ENCODE measurements at places on chromosomes 2 and 18.
A peak's percentile ranks its signal among the peaks of the same experiment; 100 is the strongest.

DNA sequence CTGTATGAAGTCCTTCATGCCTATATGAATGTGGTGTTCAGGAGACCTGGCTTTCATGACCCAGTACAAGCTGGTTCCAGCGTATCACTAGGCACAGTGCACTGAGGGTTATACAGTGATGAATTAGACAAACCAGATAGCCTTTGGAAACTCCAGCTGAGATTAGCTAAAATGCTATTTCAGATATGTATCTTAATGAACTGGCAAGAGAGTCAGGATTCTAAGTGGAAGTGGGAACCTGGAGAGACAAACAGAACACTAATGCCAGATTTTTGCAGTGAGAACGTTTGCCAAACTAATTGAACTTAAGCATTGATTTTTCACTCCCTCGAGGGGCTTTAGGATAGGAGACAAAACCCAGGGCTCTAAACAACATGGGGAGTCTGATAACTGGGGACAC, 66.1 kb upstream of the EMILIN2 start:
- no peak for DNase-seq

GRCh38 chr18:25329783-25330182, 22.2 kb downstream of the ZNF521 start:
- no peak for DNase-seq

DNA sequence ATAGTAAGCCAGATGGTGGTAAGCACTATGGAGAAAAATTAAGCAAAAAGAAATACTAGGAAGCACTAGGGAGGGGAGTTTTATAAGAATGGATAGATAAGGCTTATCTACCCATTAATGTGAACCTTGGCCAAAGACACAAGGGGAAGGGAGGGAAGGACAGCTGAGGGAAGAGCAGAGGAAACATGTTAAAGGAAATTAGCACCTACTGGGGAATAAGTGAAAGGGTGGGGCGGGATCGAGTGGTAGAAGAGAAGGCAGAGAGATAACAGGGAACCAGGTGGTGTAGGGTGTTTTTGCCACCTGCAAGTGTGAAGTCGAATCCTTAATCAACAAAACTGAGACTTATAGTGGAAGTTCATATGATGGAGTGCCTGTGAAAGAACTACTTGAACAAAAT, 1.7 kb downstream of the UNC80 start:
- no peak for DNase-seq

- no peak for DNase-seq
Observed at GRCh38 chr18:9066817-9067306, 35.6 kb upstream of the NDUFV2 start.

DNA sequence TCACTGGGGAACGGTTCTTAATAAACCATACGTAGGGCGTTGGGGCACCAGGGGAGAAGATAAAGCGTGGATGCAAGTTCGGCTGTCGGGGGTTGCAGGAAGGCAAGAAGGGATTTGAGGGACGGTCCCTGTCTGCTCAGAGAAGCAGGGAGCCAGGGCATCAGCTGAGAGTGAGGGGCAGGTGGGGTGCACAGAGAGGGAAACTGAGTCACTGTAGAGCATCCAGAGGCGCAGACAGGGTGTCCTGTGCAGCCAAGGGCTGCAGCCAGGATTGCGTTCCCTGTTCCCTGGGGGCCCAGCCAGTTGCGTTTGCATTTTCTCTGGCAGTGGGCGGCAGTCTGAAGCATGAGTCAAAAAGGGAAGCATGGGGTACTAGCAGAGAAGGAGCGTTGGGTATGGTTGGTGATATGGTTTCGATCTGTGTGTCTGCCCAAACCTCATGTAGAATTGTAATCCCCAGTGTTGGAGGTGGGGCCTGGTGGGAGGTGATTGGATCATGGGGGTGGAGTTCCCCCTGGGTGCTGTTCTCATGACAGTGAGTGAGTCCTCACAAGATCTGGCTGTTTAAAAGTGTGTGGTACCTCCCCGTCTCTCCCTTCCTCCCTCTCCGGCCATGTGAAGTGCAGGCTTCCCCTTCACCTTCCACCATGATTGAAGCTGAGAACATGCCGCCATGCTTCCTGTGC, 202.9 kb downstream of the NDUFA10 start:
- DNase-seq, result no peak

DNA sequence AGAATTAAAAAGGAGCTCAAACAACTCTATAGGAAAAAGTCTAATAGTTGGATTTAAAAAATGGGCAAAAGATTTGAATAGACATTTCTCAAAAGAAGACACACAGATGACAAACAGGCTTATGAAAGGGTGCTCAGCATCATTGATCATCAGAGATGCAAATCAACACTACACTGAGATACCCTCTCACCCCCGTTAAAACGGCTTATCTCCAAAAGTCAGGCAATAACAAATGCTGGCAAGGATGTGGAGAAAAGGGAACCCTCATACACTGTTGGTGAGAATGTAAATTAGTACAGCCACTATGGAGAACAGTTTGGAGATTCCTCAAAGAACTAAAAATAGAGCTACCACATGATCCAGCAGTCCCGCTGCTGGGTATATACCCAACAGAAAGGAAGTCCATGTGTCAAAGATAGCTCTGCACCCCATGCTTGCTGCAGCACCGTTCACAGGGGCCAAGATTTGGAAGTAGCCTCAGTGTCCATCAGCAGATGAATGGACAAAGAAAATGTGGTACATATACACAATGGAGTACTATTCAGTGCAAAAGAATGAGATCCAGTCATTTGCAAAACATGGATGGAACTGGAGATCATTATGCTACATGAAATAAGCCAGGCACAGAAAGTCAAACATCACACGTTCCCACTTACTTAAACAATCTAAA, 46.7 kb upstream of the B3GNT7 start:
- peak; percentile 78 for DNase-seq

DNA sequence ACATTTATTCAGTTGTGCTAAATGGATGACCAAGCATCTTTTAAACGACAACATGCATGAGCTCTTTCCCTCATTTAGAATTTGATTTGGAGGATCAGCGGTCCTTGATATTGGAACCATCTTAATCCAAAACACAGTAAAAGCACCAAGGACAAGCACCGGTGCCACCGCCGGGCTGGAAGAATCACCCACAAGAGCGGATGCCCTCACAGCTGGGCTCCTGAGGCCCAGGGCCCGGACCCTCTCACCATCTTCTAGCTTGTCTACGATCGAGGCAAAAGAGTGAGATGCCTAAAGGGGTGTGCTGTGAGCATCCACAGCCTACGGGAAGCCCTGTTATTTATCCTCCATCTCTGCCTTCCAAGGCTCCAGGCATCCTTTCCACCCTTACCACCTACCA, 129.5 kb downstream of the ZNF516 start:
- no peak for DNase-seq

DNA sequence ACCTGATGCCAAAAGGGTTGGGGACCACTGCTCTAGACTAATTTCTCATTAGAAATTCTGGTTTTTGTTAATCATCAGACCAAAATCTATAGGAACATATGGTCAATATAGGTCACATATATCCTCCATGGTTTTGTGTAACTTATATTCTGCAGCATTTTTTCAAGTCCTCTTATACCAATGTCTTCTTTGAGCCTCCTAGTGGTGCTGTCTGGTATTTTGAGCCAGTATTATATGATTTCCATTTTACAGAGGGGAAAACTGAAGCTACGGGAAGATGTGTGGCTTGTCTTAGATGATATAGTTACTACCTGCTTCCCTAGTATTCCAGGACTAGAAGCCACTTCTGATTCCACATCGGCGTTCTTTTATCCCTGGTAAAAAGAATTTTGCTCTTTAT, 13.8 kb downstream of the MAPK4 start:
- DNase-seq, result no peak

DNA sequence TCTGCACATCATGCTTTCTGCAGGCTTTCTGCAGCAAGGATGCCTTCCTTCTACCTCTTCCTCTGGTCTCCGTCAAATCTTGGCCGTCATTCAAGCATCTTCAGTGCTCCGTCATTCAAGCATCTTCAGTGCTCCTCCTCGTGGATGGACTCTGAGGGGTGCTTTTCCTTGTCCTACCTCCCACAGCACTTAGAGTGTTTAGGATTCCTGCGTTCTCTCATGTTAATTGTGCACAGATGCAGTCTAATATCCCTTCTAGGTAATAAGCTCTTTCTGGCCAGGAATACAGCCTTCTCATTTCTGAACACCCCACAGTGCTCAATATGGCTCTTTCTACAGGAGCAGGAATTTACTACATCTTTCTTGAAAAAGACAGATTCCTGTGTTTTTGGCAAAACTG, 59.8 kb downstream of the ZNF236 start:
- DNase-seq, result no peak

DNA sequence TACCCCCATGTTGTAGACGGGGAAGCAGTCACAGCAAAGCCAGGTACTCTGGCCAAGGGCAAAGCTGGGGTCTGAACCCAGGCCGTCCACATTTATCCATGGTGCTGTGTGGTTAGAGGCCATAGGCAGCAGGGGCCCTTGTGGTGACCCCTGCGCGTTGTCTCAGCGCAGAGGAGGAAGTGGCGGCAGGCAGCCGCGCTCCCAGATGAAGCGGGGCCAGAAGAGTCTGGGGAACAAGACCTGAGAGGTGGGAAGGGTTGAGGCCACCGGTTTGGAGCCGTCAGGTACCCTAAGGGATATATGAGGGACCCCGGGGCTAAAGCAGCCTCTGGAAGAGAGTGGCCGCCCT, 770 bp downstream of the ZNF396 start:
- DNase-seq, result no peak

- no peak for DNase-seq
Observed at GRCh38 chr2:124609667-124610066, 584.6 kb downstream of the CNTNAP5 start.

GRCh38 chr18:66196805-66197204, 407.1 kb downstream of the CDH19 start:
- no peak for DNase-seq

DNA sequence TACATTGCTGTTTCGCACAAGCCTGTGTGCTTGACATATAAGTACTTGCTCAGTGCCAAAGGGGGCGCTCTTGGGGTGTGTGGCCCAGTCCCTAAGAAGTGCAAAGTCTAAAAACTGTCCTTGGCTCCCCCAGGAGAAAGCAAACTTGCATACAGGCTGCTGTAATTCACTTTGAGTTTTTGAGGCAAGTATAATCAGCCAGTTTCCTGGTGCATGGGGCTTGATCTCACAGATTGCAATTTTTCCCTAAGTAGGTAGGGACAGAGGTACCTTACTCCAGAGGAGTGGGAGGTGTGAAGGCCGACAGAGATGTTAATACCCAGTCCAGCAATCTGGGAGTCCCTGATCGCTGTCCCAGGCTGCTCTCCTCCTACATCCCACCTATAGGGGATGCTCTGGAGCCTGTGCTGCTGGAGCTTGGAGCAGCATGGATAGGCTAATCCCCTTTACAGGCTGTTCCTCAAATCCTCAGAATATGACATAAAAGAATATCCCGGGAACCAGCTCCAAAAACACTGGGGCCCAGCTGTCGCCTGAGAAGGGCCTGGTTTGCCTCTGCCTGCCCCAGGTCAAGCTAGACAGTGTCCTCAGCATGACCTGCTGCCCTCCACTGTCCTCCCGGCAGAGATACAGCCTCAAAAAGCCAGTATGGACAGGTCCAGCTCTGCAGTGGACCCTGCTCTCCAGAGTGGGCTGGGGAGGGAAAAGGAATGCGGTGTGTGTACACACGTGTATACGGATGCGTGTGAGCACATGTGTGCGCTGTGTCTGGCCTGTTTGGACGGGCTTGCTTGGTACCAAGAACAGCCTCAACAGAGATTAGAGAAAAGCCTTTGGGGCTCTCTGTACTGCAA, 136.5 kb upstream of the HAAO start:
- no peak for DNase-seq

- no peak for DNase-seq
Observed at GRCh38 chr2:73896362-73897239, 3.8 kb downstream of the ACTG2 start.

DNA sequence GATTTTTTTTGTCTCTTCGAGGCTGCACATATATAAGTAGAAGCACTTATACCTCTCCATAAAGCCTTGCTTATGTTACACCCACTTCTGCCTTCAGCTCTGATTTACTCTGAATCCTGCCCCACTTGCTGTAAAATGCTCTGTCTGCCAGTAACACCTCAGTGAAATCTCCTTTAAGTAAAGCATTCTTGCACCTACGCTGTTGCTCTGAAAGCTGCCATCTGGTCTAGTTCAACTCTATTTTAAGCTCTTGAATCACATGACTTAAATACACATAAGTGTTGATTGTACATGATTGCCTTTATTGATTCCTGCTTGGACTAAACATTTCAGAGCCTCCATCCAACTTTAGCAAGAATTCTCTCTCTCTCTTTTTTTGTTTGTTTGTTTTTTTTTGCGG, 609.0 kb upstream of the CELF4 start:
- no peak for DNase-seq

- no peak for DNase-seq
Observed at GRCh38 chr2:128092656-128093055, 1.7 kb downstream of the UGGT1 start.

GRCh38 chr18:9960258-9960904, 46.6 kb downstream of the VAPA start:
- DNase-seq, result no peak

DNA sequence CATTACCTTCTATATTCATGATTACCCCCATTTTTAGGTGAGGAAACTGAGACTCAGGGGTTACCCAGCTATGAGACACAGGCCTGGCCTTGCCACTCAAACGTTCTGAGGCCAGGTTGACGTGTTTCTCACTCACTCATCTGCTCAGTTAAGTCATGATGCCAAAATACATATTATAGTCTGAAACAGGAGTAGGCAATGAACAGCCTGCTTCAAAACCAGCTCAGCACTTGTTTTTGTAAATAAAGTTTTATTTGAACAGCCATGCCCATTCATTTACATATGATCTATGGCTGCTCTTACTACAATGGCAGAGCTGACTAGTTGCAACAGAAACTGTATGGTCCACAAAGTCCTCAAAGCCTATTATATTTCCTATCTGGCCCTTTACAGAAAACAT, 74.1 kb upstream of the SMAD2 start:
- DNase-seq, result no peak

GRCh38 chr2:191327484-191327883, 82.3 kb downstream of the MYO1B start:
- no peak for DNase-seq

- DNase-seq, result no peak
Observed at GRCh38 chr2:64568836-64569235, 44.7 kb downstream of the AFTPH start.

GRCh38 chr2:15789381-15790062, 150.8 kb upstream of the MYCN start:
- no peak for DNase-seq

- DNase-seq, result no peak
Observed at GRCh38 chr2:74865770-74866674, 32.1 kb downstream of the HK2 start.

Measured in midbrain (tissue), 1 donor.